T1000 (cell line): ENCODE measurements at places on chromosomes 2 and 18.

- no peak for DNase-seq
Measured at GRCh38 chr2:44801841-44802776, 139.4 kb upstream of the SIX3 start.

- no peak for DNase-seq
Measured at GRCh38 chr2:219446101-219446504, 11.5 kb downstream of the SPEG start.

DNA sequence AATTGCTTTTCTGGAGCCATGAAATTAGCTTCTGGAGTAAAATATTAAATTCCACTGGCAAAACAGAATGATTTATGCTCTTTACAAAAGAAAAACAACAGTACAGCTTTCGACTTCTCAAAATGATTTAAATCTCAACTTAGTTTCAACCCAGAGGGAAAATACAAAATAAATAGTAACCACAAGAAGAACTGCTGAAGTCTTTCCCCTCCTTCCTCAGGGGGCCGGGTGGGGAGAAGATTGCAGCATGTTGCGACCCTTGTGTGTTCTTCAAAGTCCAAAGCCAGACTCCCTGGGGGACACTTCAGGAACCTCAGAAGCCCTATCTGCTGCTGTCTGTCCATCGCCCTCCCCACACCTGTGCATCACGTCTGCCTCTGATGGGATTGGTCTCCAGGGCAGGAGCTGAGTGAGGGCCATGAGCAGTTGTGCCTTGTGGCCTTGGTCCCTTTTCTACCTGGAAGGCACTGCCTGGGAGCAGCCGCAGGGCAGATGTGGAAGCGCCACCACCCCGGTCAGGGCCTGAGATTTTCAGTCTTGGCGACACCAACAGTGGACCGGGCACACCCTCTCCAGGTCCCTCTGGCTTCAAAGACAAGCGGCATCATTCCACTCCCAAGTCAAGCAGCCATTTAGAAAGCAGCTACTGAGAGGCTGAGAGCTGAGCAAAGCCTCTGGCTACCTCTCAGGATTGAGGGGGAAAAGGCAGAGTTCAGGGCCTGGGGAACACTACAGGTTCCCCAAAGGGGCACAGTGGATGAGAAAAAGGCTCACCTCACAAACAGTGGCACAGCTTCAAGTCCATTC lies 210.1 kb upstream of the RAB6C start:
- DNase-seq: no peak

DNA sequence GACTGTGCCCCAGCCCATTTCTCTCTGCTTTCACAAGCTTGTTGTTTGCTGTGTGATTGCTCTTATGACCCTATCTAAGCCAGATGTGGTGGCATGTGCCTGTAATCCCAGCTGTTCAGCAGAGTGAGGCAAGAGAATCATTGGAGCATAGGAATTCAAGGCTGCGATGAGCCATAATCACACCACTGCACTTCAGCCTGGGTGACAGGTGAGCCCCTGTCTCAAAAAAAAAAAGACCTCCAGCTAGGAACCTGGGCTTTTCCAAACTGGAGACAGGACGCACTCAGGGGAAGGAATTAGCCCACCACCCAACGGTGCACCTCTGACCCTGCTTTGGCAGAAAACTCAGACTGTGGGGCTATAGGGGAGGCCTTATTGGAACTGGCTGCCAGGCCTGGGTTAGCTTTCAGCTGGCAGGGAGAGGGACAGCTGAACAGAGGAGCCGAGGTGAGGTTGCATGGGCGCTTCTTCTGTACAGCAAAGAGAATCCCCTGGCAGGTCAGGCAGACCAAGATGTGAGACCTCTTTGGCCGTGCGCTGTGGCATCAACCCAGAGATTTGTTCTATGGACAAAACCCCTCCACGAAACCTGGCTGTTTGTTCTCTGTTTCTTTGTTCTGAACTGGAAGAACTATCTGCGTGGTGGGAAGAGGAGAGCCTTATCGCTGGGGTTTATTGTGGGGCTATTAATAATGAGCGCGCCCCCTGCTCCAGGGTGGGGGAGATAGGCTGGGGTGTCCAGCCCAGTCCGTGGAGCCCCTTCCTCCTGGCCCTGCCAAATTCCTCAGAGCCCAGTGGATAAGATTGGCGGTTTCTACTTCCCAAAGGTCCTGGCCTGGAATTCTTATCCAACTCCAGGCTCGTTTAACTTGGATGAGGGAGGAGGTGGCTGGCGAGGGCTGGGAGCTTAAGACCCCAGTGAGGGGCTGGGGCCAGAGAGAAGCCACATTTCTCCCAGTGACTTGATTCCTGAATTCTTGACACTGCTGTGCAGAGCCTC lies 38.8 kb upstream of the SMAD7 start:
- no peak for DNase-seq

DNA sequence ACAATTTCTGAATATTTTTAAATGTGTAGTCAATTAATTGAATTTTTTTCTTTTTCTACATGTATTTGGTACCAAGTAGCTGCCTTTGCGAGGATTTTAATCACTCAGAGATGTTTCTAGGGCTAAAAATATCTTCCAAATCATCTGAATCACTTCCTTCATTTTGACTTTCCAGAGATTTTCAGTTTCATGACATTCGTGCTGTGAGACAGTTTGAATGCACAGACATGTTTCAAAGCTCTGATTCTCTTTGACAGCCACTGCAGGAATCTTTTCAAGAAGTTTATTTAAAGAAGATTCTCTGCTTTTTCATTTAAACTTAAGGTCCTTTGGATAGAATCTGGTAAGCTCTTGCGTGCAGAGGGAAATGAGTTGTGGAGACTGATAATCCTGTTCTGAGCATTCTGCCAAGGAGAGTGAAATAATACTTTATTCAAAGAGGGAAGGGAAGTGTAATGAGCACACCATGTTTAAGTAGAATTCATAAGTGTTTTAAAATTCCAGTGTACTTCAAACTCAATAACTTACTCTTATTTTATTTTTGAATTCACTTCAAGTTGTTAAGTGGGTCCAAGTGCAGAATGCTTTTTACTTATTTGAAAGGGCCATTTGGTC lies 9.7 kb downstream of the CYBRD1 start:
- DNase-seq: no peak

DNA sequence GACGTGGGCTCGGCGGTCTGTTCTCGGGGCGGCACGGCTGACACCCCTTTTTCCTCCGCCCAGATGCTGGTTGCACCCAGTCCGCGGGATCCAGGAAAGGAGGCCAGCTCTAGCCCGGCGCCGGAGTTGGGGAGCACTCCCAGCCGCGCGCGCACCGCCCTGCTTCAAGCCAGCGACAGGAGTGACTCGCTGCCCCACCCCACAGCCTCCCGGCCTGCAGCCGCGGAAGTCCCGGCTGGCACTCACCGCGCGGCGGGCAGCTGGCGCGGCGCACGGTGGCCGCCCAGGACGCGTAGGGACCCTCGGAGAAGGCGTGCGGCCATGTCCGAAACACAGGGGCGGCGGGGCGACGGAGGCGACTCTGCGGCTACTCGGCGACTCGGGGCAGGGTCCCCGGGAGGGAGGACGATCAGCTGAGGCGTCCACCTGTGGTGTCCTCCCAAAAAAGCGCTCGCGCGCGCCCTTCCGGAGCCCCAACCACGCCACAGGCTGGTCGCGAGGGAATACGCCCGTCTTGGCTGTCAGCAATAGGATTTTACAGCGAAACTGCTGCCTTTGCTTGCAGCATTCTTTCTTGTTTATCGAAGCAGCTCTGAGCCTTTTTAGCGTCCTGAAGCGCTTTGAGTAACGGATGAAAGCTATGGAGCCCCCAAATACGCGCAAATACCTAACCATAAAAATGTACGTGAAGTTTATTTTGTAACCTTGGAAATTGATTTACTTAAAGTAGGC lies at the start of gene ACADL:
Gene ACADL (minus strand): TSS at position 507 of the 732 bp plus-strand sequence. CDS start 184 bp downstream, at position 323.
- peak; percentile 3 for DNase-seq

DNA sequence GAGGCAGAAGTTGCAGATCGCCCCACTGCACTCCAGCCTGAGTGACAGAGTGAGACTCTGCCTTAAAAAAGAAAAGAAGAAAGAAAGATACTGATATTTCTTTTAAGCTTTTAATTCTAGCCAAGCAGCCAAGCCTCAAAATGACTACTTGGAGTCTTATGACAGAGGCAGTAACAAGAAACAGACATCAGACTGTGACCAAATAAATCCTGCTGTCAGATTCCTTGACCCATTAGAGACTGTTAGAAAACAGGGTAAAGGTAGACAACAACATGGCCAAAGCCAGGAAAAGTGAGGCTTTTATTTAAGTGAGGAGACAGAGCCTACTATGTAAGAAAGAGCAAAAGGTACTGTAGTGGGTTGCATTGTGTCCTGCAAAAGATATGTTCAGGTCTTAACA lies 83.4 kb upstream of the NARS1 start:
- DNase-seq: no peak

- DNase-seq: no peak
Measured at GRCh38 chr2:150483532-150483931, 3.9 kb downstream of the RND3 start.

- DNase-seq: no peak
Measured at GRCh38 chr2:74822771-74823566, 11.0 kb upstream of the HK2 start.

- DNase-seq: no peak
Measured at GRCh38 chr2:68134554-68134953, 23.1 kb upstream of the PNO1 start.

DNA sequence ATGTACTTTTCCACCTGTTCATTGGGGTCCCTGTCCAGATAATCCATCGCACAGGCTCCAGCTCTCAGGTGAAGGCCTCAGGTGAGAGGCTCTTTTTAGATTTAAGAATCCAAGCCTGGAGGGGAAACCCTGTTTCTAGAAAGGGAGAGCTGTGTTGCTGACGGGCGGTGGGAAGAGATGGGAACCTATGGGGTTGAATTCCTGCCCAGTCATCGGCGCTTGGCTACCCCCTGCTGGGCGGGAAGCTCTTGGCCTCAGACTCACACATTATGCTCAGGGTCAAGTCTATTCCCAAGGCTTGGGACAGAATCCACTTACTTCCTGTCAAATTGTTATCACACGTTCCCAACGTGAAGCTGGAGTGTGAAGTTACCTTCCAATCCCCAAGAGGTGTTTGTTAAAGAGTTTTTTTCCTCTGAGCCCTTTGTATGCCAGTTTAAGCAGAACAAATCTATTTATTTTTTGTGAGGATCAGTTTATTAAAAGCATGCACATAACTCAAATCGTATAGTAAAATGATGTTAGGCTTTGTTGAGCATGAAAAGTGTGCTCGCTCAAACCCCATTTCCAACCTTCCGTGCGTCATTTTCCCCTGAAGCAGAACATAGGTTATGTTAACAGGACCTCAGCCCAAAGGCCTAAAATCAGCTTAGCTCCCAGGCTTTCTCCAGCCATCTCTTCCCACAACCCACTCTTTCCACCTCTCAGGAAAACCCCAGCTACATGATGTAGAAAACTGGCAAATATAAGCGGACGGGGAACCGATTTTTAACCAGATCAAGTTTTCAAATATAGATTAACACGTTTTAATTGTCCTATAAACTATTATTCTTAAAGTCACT lies 181.7 kb upstream of the ETAA1 start:
- DNase-seq: no peak

DNA sequence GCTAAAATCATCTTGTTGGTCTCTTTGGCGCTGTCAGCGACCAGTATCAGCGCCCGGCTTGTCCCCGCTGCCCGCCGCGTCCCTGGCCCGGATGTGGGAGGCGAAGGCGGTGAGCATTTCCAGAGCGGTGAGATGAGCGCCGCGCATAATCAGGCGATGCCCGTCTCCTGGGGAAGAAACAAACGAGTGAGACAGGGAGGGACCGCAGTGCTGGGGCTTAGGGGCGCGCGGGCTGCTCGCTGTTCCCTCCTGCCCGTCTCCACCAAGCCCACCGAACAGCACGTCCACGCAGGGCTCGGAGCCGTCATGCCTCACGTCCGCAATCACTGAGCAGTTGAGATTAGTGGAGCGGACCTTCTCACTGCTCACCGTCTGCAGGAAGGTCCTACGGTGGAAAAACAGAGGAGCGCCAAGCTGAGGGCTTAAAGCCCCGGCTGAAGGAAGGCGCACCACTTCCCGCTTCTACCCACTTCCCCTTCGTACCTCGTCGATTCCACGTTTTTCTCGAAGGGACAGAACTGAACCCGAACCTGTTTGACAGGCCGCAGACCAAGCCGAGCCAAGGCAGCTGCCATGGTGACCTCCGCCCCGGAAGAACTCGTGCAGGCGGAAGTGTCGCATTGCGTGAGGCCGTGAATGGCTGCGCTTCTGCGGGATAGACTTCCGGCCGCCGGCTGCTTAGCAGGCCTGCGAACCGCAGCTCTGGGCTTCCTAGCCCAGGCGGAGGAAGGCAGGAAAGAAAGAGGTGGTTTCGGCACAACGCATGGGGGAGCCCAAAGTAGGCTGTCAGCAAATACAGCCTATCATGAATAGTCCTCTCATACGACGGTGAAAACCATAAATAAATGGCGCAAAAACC lies at the start of gene MRPL53:
Gene MRPL53 (minus strand): TSS at position 595 of the 859 bp plus-strand sequence. CDS start 20 bp downstream, at position 575.
- peak; percentile 77 for DNase-seq

GRCh38 chr2:180657054-180657453 lies 323.4 kb upstream of the UBE2E3 start:
- DNase-seq: no peak

- DNase-seq: no peak
Measured at GRCh38 chr2:44852594-44852993, 88.9 kb upstream of the SIX3 start.

DNA sequence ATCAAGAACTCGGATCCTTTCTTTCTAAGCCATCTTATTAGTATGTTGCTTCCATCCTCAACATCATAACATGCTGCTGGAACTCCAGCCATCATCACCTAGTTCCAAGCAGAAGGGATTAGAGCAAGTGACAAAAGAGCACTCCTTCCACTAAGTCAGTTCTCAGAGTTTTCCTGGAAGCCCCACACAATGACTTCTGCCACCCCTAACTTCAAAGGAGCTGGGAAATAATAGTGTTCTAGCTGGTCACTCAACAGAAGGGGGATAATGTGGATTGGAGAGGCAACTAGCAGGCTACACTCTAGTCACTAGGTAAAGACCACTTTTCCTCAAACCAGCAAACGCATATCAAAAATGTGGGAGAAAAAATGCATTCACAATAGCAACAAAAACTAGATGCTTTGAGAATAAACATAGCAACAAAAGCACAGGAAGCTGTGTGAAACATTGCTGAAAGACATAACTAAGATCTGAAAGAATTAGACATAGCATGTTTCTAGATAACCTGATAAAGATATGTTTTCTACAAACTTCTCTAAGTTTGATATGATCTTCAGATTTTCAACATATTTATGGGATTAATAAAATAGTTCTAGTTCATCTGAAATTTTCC lies 39.5 kb downstream of the COX7A2L start:
- no peak for DNase-seq

DNA sequence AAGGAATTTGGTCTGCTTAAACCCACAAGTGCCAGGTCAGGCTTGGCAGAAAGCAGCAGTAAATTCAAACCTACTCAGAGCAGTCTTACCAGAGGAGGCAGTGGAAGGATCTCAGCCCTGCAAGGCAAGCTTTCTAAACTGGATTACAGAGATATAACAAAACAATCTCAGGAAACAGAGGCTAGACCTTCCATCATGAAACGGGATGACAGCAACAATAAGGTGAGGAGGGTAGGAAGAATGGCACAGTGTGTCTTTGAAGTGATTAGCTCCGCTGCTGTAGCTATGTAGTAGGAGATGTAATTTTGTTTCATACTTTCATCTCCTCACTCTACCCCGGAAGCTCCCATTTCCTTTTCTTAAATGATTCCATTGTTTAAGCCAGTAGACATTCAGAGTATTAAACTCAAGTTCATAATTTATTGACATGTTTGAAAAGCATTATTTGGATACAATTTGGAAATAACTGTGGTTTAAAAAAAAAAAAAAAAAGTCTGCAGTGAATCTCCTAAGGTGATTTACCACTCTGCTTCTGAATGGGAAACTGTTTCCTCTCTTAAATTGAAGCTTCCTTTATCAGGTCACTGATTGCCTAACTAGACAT lies 29.4 kb upstream of the DYSF start:
- no peak for DNase-seq
